Endothelial cell of umbilical vein (primary cell): ENCODE measurements at places on chromosomes 5 and 9. TPM values are rescaled to one million over a fixed set of nuclear protein-coding genes. Genes with fewer than 3 reads are reported as not detected.

GMCL2 gene
- total RNA-seq, result not detected in 2 replicates

HTR1A gene
- not detected in 2 replicates for total RNA-seq

DNA sequence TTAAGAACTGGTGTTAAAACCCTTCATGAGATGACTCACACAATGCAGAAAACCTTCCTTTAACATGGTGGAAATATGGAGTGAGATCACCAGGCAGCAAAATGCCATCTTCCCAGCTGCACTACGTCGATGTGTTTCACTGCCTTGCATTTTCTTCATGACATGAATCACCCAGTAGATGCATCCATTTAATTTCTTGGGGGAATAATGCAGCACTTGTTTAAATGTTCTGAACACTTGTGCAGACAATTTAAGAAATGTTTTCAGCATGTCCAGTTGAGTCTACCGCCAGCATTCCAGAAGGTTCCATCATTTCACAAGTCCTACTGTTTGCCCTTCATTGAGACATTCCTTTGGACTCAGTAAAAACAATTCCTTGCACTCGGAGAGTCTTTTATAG lies 81.6 kb downstream of the ADAMTS16 start:
- no peaks in the 10 kb centered on the region for H3K4me1 ChIP-seq
- no peaks in the 10 kb centered on the region for H3K27me3 ChIP-seq
- no peaks in the 10 kb centered on the region for H3K36me3 ChIP-seq
- no peak overlapping the region for H3K4me3 ChIP-seq

GRCh38 chr9:34519321-34520020 lies 3.3 kb downstream of the ENHO start:
- H3K36me3 ChIP-seq, result no peaks in the 10 kb centered on the region
- H3K4me3 ChIP-seq, result no peak overlapping the region
- H3K27me3 ChIP-seq, result peaks cover 15% of the 10 kb centered on the region
- peaks cover 3% of the 10 kb centered on the region for H3K4me1 ChIP-seq
- H3K27ac ChIP-seq, result no peak overlapping the region

DNA sequence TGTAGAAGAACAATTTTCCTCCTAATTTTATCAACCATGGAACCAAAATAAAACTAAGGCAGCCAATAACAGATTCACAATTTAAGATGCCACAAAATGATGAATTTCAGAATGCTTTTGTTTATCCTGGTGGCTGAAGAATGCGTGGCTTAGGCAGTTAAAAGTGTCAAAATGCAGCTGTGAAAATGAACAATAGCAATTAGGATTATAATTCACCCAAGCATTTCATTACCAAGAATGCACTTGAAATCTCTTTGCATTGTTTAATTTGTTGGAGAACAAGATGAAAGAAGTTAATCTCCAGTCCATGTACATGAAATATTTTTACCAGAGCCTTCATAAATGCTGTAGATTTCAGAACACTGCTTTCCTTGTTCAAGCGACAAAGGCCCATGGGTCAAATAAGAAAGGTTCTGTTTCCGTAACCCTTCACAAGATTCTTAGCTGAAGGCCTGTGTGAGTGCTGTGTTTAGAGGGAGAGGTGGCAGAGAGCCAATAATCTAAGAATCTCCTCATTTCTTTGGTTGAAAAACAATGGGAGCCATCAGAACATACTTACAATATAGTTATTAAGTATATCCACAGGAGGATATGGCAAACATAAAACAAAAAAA lies 39.3 kb downstream of the CLINT1 start:
- peak; percentile 82 for DNase-seq
- peaks cover 14% of the 10 kb centered on the region for H3K4me1 ChIP-seq
- H3K27me3 ChIP-seq, result no peaks in the 10 kb centered on the region
- H3K4me3 ChIP-seq, result no peak overlapping the region
- peaks cover 2% of the 10 kb centered on the region for H3K36me3 ChIP-seq

DNA sequence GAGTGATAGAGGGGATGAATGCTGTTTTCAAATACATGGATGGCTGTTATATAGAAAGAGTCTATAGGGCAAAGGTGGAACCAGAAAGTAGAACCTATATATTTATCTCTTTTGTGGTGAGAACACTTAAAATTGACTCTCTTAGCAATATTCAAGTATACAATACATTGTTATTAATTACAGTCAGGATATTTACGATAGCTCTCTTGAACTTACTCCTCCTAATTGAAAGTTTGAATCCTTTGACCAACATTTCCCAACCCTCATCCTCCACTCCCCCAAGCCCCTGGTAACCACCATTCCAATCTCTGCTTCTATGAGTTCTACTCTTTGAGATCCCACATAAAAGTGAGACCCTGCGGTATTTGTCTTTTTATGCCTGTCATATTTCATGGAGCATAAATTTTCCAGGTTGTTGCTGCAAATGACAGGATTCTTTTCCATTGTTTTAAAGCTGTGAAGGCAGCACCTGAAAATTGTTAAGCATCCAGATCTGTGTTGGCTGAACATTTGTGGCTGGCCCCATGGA lies 41.5 kb downstream of the ALDH1A1 start:
- H3K36me3 ChIP-seq, result peaks cover 7% of the 10 kb centered on the region
- H3K4me3 ChIP-seq, result no peak overlapping the region
- no peak overlapping the region for H3K27ac ChIP-seq
- no peaks in the 10 kb centered on the region for H3K27me3 ChIP-seq
- no peaks in the 10 kb centered on the region for H3K4me1 ChIP-seq

ORM2 gene
- not detected in 2 replicates for total RNA-seq

GRCh38 chr9:23412458-23412857 lies 413.6 kb downstream of the ELAVL2 start:
- no peaks in the 10 kb centered on the region for H3K36me3 ChIP-seq
- H3K27ac ChIP-seq, result no peak overlapping the region
- H3K27me3 ChIP-seq, result no peaks in the 10 kb centered on the region
- no peaks in the 10 kb centered on the region for H3K4me1 ChIP-seq

DNA sequence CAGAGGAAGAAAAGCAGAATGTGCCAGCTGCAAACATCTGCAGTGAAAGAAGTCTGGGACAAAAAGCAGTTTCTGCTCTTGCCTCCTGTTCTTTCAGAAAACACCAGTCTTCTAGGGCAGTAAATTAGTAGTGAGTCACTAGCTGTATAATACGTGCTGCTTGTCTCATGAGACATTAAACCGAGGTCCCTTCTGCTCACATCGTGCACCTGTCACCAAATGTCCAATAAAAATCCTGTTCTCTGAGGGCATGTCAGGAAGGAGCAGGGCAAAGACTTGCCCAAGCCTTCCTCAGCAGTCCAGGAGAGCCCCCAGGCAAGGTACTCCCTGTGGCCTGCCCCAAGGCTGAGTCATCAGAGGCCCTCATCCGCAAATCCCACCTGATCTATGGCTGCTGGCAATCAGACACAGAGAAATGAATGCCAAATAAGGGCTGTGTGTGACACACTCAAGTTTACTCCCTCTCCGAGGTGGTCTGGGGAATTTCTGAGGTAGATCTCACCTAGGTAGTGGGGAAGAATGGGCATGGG lies 255.3 kb upstream of the SMARCA2 start:
- no peaks in the 10 kb centered on the region for H3K4me1 ChIP-seq
- no peaks in the 10 kb centered on the region for H3K27me3 ChIP-seq
- DNase-seq, result no peak
- no peak overlapping the region for H3K4me3 ChIP-seq

- H3K27ac ChIP-seq, result no peak overlapping the region
- H3K4me1 ChIP-seq, result no peaks in the 10 kb centered on the region
- no peak overlapping the region for H3K4me3 ChIP-seq
- H3K27me3 ChIP-seq, result peaks cover 28% of the 10 kb centered on the region
Measured at GRCh38 chr9:36855448-36856315, 178.4 kb downstream of the PAX5 start.

- DNase-seq, result no peak
- H3K4me1 ChIP-seq, result no peaks in the 10 kb centered on the region
- H3K4me3 ChIP-seq, result no peak overlapping the region
- H3K36me3 ChIP-seq, result no peaks in the 10 kb centered on the region
- no peak overlapping the region for H3K27ac ChIP-seq
- no peaks in the 10 kb centered on the region for H3K27me3 ChIP-seq
Measured at GRCh38 chr9:1637401-1637800, 377.7 kb upstream of the SMARCA2 start.

DNA sequence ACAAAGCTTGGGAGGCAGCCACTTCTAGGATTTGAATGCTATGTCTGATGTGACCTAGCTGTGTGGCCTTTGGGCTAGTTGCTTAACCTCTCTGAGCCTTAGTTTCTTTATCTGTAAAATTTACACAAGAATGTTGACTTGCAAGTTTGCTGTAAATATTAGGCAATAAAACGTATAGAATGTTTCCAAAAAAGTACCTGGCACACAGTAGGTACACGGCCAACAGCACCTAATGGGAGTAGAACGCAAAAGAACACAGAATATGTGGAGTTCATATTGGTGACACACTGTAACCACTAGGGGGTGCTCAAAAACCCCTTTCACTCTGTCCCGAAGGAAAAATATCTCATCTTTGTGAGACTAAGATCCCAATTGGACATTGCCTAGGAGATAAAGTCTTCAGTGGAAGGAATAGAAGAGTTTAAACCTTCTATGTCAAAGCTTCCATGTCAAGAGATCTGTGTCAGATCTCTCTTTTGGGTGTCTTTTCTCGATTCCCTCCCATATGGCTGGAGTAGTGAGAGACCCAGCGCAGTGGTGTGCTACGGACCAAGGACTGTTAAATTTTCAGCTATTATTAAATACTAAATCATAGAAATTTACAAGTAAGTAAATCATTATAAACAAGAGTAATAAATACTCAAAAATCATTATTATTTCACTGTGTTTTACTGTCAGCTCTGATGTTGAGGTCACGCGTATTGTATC lies 145.4 kb upstream of the RAD23B start:
- no peaks in the 10 kb centered on the region for H3K27me3 ChIP-seq
- peak; percentile 17 for DNase-seq
- H3K4me1 ChIP-seq, result no peaks in the 10 kb centered on the region
- H3K4me3 ChIP-seq, result no peak overlapping the region
- H3K27ac ChIP-seq, result no peak overlapping the region

DNA sequence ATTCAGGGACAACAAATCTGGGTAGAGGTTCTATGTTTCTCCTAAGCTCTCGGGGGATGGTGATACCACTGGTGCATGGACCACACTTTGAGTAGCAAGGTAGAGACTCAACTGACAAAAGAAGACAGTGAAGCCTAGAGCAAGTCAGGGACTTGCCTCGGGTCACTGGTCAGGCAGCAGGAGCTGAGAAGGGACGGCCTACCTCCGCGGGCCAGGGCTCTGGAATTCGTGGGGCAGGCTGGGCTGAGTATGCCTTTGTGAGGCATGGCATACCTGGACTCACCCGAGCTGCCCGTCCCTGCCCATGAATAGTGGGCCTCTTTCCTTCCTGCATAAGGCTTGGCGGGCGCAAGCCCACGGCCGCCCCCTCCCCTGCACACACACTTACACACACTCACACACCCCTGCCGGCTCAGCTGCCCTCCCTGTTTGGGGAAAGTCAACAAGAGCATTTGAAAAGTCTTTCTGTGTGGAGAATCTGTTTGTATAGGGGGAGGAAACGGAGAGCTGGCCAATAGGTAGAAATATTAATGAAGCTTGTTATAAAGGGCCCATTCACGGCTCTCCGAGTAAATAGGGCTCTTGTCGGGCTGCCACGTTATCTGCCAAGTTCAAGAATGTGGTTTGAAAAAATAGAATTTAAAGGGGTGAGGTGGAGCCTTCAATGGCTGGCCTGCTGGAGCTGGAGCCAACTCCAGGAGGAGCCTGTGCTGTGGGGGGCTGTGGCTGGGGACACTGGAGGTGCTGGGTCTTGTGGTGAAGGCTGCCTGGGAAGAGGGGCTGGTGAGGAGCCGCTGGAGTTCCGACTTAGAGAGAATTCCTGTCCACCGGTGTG lies 19.1 kb upstream of the KIF12 start:
- no peaks in the 10 kb centered on the region for H3K4me1 ChIP-seq
- H3K36me3 ChIP-seq, result no peaks in the 10 kb centered on the region
- no peak for DNase-seq
- no peak overlapping the region for H3K4me3 ChIP-seq
- no peak overlapping the region for H3K27ac ChIP-seq

- H3K27ac ChIP-seq, result no peak overlapping the region
- no peak for DNase-seq
- H3K4me3 ChIP-seq, result no peak overlapping the region
Measured at GRCh38 chr5:79798893-79799590, 109.4 kb downstream of the CMYA5 start.

ITK gene
- total RNA-seq, result not detected in 2 replicates

DNA sequence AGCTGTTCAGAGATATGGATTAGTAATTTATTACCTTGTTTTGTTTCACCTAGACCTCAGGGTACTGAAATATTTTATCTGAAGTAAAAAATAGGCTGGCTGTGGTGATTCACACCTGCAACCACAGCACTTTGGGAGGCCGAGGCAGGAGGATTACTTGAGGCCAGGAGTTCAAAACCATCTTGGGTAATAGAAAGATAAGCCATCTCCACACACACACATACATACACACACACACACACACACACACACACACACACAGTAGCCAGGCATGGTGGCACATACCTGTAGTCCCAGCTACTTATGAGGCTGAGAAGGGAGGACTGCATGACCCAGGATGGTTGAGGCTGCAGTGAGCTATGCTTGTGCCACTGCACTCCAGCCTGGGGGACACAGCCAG lies 3.7 kb downstream of the ANXA2R start:
- H3K4me1 ChIP-seq, result peaks cover 36% of the 10 kb centered on the region
- no peaks in the 10 kb centered on the region for H3K27me3 ChIP-seq
- H3K4me3 ChIP-seq, result peak overlapping the region; percentile 87
- peak overlapping the region; percentile 77 for H3K27ac ChIP-seq
- H3K36me3 ChIP-seq, result no peaks in the 10 kb centered on the region
- peak; percentile 18 for DNase-seq

- DNase-seq, result peak; percentile 8
- H3K4me3 ChIP-seq, result no peak overlapping the region
- H3K27ac ChIP-seq, result no peak overlapping the region
Measured at GRCh38 chr9:133429641-133430161, 7.5 kb downstream of the ADAMTS13 start.

TAF11L8 gene
- total RNA-seq, result not detected in 2 replicates

GRCh38 chr9:16767366-16767765 lies 103.1 kb downstream of the BNC2 start:
- no peaks in the 10 kb centered on the region for H3K4me1 ChIP-seq
- no peaks in the 10 kb centered on the region for H3K27me3 ChIP-seq
- no peak overlapping the region for H3K4me3 ChIP-seq
- H3K27ac ChIP-seq, result no peak overlapping the region

GRCh38 chr5:33984671-33985124 lies at the start of gene SLC45A2:
TSS of gene SLC45A2 (minus strand) at chr5:33984693. CDS start at chr5:33984583, 110 bp downstream.
- DNase-seq, result no peak
- no peaks in the 10 kb centered on the region for H3K27me3 ChIP-seq
- no peaks in the 10 kb centered on the region for H3K4me1 ChIP-seq
- H3K36me3 ChIP-seq, result no peaks in the 10 kb centered on the region
